ENCODE measurements at places on chromosomes 3 and 15.
A peak's percentile ranks its signal among the peaks of the same experiment; 100 is the strongest.

- peak; percentile 6 for DNase-seq
These were observed 214.9 kb upstream of the ARRDC4 start for GRCh38 chr15:97745481-97746071.

- no peak for DNase-seq
These were observed 43.7 kb downstream of the LRRC49 start for GRCh38 chr15:70936326-70936725.

DNA sequence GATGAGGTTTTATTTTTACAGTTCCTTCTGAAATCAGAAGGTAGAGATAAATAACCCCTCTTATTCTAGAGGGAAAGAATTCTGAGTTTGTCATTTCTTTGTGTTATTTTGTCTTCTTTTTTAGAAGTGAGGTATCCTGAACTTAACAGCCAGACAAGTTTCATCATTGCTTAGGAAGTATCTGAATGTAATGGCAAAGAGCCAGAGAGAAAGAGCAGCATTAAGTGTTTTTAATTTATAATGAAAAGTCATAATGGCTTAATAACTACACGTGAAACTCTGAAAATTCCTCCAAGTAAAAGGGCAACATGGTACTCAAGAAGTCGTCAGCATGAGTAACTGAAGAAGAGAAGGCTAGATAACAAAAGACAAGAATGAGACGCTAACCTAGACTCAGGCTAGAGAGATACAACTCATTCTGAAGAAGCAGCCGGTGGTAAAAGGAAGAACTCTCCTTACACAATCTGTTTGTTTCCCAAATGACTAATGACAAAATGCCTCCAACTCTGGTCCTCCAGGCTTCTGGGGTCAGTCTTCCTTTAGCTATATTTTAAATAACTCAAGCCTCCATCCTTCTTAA, 116.2 kb upstream of the NECTIN3 start:
- no peak for DNase-seq

- DNase-seq: no peak
These were observed 22.7 kb upstream of the IREB2 start for GRCh38 chr15:78415284-78415683.

DNA sequence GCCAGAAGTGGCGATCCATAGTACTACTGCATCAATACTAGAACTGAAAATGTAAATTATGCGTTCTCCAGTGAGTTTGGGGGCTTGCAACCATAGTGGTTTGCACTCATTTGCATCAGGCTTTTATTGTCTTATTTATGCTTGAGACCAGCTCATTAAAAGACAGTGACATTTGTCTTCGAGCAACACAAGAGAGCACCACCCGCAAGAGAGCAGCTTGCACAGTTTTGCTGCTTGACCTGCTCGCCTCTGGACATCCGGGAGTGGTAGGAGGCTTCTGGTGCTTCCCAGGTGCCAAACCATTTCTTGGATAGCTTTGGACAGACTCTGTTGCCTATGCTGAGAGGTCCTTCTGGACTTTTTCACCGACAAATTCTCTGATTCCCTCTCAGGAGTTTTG, 294.6 kb downstream of the MEX3B start:
- no peak for DNase-seq

- no peak for DNase-seq
These were observed 34.8 kb downstream of the IGF1R start for GRCh38 chr15:98682992-98683701.

- DNase-seq: no peak
These were observed 243.7 kb downstream of the CADPS start for GRCh38 chr3:62631488-62631887.

DNA sequence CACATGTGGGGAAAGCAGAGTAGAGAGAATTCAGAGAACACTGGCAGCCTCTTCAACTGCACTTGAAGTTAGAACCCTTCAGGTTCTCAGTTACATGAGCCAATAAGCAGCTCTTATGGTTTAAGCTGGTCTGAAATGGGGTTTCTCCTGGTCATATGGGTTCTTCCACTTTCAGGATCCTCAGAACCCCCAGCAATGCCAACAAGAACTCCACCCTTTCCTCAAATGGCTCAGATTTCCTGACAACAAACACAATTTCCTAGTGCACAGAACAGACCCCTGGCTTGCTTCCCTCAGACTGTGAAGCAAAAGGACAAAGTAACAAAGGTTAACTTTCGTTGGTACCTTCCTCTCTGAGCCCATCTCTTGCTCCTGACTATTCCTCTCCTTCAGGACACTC, 23.9 kb upstream of the FRMD4B start:
- no peak for DNase-seq

- peak; percentile 51 for DNase-seq
These were observed 70.1 kb downstream of the TRAK1 start for GRCh38 chr3:42161050-42161935.

GRCh38 chr15:74782259-74783071, 585 bp downstream of the CSK start:
- DNase-seq: peak; percentile 39

GRCh38 chr15:57213862-57214261, 162.4 kb upstream of the CGNL1 start:
- DNase-seq: peak; percentile 30

GRCh38 chr15:61835496-61836106, 224.6 kb downstream of the VPS13C start:
- peak; percentile 14 for DNase-seq

DNA sequence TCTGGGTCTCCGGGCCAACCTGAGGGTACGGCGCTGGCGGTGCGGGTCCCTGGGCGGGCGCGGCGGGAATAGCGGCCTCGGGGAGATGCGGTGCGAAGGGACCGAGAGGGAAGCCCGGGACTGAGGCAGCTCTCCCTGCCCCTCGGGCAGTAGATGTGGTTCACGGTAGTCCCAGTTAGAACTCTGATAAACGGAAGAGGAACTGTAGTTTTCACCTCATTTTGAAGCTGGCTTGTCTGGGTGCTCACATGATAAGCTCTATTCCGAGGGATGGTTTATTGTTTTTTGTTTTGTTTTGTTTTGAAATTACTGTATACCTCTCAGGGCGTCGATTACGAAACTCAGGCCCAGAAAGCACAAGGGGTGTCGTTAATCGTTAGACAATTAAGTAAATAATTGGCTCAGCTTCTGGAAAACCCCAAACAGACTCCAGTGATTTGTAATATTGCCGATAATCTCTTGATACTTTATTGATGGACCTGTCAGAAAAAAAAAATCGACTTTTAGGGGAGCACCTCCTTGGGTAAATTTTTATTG, 413 bp downstream of the NUSAP1 start:
- DNase-seq: no peak

GRCh38 chr15:61524086-61524485, 295.0 kb upstream of the RORA start:
- DNase-seq: peak; percentile 51

GRCh38 chr3:141659821-141660613, 78.1 kb upstream of the RNF7 start:
- DNase-seq: peak; percentile 19

GRCh38 chr15:44722011-44722410, 10.7 kb downstream of the B2M start:
- DNase-seq: no peak

DNA sequence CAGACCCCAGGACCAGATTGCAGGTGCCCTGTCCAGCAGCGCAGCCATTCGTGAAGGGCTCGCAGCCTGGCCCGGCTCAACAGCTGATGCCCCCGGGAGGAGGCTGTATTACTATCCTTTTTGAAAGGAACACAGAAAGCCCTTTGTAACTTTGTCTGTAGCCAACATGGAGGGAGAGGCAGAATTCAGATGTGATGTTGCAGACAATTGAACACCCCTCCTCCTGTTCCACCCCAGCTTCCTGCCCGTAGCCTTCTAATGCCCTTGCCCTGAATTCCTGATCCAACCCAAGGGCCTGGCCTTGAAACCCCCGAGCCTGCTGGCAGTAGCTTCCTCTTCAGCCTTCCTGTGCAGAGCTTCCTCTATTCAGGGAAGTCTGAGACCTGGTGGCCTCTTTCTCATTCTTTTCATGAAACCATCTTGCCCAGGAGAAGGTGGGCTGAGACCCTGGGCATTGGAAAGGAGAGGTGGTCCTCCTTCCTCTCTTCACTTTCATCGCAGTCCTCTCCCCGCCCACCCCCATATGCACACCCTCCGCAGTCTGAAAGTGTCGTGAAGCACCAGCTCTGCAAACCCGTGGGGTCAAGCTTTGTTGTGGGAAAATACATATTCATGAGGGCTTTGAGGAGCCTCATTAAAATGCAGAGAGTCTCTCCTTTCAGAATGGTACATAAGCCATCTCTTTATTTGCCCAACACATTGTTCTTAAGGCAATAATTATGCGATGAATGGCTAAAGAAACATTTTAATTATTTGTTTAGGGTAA, 109.2 kb downstream of the APBA2 start:
- DNase-seq: no peak

GRCh38 chr3:149401926-149402310, 24.5 kb upstream of the TM4SF1 start:
- DNase-seq: no peak

- DNase-seq: no peak
These were observed 244.7 kb upstream of the ZPLD1 start for GRCh38 chr3:102189956-102190723.

- no peak for DNase-seq
These were observed 115.9 kb upstream of the EPHA3 start for GRCh38 chr3:88991496-88991895.

DNA sequence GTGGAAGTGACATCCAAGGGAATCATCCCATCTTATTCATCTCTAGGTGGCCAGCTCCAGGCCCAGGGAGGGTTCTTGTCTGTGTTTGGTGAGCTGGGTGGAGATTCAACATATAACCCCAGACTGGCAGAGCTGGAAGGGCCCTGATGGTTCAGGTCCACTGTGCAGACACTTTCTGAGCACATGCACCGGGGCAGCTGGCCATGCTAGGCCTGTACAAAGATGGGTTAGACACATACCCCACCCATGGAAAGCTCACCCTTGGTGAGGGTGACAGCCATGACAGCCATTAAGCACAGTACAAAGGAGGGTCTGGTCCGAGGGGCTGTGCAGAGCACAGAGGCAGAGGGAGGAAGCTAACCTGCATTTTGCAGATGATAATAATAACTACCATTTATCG, 100.4 kb downstream of the CORO2B start:
- no peak for DNase-seq

DNA sequence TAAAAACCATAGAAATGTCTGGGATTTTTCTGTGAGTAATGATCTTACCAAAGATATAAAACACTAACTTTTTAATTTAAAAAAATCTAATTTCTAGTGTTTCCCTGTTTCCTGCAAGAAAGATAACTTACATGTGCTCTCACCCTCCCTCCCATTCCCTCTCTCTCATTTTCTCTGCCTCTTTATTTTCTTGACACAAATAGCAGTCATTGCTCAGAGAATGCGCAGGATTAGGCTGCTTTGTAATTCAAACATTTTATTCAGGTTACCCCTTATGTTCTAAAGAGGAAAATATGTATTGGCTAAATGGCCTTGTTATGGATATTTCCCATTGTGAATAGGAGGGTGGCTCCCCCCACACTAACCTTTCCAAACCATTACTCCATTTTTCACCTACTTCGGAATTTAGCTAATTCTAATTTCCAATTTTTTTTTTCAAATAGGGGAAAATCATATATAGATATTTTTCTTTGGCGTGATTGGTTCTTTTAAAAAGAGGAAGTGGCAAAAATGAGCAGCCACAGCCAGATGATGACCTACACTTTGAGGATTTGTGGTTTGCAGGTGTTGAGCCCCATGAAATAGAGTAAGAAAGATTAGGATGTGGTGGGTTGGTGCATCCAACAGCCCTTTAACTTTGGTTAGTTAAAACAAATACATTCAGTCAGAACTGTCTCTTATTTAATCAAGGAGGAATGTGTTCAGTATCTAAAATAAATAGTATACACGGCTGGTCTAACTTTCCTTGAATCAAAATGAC, 554.4 kb downstream of the IGSF11 start:
- DNase-seq: no peak

- DNase-seq: no peak
These were observed 34.7 kb downstream of the NUP210 start for GRCh38 chr3:13385373-13385965.

DNA sequence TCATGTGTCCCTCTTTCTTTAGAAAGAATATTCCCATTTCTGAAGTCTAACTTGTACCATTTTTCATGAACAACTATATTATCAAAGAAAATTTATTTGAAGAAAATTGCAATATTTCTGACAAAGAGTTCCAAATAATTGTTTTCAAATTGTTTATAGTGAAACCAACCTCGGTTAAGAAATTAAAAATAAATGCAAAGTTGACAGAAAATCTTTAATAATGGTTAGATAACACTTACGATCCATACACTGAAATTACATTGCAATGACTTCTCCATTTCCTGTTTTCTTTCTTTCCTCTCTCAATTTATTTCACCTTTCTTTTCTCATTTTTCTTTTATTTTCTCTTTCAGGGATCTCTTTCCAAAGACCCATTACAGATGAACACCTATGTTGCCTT, 125.1 kb downstream of the STAC start:
- no peak for DNase-seq

DNA sequence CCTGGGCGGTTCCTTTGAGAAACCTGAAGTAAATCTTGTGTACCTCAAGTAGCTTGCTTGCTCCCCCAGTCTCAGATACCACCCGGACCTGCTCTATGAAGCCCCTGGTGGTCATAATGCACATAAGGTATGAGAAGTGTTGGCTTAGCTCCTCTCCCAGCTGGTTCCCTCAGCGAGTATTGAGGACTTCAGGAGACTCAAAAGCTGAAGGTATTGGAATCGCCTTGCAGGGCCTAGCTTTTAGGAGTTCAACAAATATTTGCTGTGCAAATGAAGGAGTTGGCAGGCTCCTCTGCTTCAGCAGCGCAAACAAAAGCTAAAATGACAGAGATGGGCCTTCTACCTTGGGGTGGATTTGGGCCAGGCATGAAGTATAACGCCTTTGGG, 1.7 kb downstream of the CMTM8 start:
- peak; percentile 15 for DNase-seq

GRCh38 chr3:71580636-71581456, 2.7 kb downstream of the FOXP1 start:
- DNase-seq: peak; percentile 17

GRCh38 chr3:70984776-70985482, 598.6 kb downstream of the FOXP1 start:
- DNase-seq: no peak

DNA sequence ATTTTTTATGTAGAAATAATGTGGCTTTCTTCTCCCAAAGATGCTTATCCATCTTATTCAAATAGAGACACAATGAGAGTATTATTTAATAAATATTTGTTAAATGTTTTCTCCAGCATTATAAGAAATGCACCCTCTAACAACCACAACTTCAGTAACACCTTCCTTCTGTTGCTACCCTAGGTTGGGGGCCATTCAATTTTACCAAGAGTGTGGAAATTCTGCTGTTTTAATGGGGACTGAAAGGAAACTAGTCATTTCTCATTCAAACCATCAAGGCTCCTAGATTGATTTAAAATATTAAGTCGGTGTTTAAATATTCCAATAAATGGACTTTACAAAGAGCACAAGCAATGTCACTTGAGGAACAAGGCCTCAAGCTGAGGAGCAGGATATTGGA, 7.6 kb downstream of the ONECUT1 start:
- no peak for DNase-seq

GRCh38 chr15:62799919-62800318, 242.6 kb upstream of the TPM1 start:
- no peak for DNase-seq

DNA sequence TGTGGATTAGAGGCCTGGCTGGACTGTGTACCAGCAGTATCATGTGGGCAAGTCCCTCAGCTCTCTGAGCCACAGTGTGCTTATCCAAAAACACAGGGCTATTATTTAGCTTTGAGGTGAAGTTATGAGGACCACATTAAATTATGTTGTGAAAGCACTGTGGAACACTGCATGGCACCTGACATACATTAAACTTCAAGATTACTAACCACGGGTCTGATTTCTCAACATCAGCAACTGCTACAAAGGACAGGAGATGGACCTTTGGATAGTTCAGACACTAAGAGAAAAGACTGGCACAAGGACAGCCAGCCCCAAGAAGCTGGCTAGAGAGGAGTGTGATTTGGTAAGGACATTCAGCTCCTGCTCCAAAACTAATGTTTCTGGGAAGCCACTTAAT, 21.3 kb downstream of the CLK3 start:
- DNase-seq: no peak
